ENCODE measurements at places on chromosomes 4 and X. TPM values are rescaled to one million over a fixed set of nuclear protein-coding genes. Genes with fewer than 3 reads are reported as not detected.

Gene VCX
- not detected for total RNA-seq

Gene CABS1
- total RNA-seq: not detected

Gene MTTP
- not detected for total RNA-seq

Gene CPLX1
- 0.14 TPM for total RNA-seq

Gene AMBN
- total RNA-seq: not detected

Gene ETDA
- not detected for total RNA-seq
